ENCODE measurements at places on chromosomes 12 and 14.

DNA sequence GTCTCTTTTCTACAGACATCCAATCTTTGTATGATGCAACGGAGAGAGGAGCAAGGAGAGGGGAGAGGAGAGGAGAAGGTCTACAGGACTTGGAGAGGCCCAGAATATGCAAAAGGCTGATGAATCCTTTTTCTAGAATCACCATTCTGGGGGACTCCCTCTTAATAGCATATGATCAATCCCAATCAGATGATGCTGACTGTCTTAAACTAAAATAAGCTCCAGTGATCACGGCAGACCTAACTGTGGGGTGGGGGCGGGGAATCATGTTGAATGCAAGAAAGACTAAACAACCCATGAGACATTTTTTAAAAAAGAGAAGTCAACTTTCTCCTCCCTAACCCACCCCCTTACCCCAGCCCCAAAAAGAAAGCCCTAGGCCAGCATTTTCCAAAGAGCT is 33.4 kb downstream of the BTBD7 start:
- DNase-seq, result no peak

DNA sequence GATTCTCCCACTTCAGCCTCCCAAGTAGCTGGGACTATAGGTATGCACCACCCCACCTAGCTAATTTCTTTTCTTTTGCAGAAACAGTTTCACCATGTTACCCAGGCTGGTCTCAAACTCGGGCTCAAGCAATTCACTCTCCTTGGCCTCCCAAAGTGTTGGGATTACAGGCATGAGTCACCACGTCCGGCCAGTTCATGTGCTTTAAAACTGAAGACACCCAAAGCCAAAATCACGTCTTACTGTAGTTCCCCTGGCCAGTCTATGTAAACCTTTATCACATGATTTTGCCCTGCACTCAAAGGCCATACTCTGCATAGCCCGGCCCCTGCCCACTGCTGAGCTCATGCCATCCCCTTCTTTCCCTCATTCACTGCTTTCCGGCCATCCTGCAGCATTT is 4.5 kb downstream of the ALKBH2 start:
- DNase-seq, result no peak

DNA sequence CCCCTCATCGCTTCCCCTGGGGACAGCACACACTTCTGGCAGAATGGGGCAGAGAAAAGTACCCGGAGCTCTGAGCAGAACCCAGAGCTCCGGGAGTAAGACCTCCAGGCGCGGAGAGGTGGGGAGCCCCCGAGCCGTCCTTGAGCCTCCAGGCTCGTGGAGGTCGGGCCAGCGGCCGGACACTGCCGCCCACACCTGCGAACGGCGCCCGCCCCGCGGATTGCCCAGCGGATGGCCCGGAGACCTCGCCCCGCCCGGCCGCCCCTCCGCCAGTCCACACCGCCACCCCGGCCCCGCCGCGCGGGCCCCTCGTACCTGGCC is 344 bp downstream of the SPTLC2 start:
- no peak for DNase-seq

- DNase-seq, result no peak
Observed at GRCh38 chr12:58926586-58926985, 6.3 kb upstream of the LRIG3 start.

- DNase-seq, result no peak
Observed at GRCh38 chr12:115504306-115505290, 772.9 kb downstream of the MED13L start.

- no peak for DNase-seq
Observed at GRCh38 chr12:93950311-93950710, 198.1 kb upstream of the PLXNC1 start.

GRCh38 chr12:128687851-128688250 is 135.9 kb downstream of the SLC15A4 start:
- no peak for DNase-seq

DNA sequence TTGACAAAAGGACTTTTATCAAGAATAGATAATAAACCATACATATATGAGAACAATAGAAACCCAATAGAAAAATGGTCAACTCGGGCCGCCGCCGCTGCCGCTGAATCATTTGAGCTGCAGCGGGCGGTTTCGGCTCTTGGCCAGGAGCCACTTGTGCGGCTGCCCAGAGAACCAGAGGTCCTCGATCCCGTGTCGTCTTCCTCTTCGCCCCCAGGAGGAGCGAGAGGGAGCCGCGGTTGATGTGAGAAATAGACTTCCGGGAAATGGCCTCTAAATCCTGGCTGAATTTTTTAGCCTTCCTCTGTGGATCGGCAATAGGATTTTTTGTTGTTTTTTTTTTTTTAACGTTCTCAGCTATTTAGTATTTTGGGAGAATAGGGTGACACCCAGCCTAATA is 44.8 kb downstream of the CPSF6 start:
- peak; percentile 63 for DNase-seq

GRCh38 chr12:123152833-123153232 is 1.9 kb upstream of the PITPNM2 start:
- DNase-seq, result no peak

DNA sequence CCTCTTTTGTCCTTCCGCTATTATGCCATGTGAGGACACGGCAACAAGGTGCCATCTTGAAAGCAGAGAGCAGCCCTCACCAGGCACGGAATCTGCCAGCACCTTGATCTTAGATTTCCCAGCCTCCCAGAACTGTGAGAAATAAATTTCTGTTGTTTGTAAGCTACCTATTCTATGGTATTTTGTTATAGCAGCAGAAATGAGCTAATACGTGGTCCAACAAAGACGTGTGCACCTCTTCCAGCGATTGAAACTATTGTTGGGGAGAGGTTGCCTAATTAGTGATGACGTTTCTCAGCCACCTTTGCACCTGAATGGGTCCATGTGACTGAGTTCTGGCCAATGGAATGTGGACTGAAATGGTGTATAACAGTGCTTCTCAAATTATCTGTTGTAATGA is 2.3 kb upstream of the SNAPC1 start:
- no peak for DNase-seq

GRCh38 chr14:105878125-105878524 is 351.7 kb downstream of the TMEM121 start:
- DNase-seq, result no peak

GRCh38 chr12:111368291-111368787 is 556 bp downstream of the PHETA1 start:
- no peak for DNase-seq

DNA sequence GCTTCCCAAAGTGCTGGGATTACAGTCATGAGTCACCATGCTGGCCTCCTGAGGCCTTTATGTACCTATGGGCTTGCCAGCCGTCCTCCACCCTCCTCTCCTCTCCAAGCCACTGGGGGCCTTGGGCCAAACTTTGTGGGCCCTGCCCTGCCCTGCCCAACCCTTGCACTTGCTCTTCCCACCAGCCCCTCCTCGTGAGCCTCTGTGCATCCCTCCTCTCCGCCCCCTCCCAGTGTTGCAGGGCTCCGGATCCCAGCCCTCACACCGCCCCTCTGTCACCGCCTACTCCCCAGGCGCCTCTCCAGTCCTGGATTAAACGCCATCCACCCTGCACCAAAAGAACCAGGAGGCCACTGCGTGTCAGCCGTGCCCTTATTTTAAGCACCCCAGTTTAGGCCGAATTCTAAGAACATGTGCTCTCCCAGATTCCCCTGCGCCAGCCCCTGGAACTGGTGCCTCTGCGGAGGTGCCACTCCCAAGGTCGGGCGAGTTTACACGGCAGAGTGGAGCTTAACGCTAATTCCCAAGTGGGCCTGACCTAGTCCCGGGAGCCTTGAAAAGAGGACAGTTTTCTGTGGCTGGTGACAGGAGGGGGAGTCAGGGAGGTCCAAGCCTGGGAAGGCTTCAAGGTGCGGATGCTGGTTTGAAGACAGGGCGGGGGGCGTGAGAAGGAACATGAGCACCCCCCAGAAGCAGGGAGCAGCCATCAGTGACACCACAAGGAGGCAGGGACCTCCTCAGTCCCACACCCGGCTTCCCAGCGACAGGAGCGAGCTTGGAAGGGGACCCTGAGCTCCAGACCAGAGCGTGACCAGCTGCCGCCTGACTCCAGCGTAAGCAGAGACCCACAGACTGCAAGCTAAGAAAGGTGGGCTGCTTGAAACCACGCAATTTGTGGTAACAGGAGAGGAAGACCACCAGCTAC is 21.2 kb upstream of the CDCA4 start:
- no peak for DNase-seq

DNA sequence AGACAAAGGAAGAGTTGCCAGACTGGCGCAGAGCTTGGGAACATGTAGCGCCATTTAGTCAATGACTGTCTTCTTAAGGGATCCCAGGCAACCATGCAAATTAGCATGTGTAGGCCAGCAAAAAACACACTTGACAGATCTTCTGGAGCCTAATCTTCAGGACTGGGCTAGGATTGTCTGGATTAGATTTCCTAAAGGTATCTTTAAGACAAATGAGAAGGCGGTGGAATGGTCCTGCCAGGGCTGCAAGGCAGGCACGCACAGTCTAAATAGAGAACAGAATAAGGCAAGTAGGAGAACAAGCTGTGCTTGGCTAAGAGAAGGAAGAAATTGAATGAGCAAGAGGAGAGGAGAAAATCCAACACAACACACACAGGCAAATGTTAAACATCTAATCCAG is 80.0 kb downstream of the CIT start:
- DNase-seq, result no peak

GRCh38 chr12:75937486-75937885 is 94.1 kb downstream of the PHLDA1 start:
- DNase-seq, result no peak

DNA sequence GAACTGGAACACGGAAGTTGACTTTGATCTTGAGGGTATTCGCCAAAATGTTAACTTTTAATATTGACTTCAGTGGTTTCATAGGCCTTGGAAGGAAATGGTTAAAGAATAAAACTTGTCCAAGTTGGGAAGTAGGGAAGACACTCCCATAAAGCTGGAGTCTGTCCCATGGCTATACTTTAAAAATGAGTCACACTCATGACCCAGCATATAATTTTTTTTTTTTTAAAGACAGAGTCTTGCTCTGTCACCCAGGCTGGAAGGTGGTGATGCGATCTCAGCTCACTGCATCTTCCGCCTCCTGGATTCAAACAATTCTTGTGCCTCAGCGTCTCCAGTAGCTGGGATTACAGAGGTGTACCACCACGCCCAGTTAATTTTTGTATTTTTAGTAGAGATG is 19.6 kb downstream of the TMPRSS12 start:
- DNase-seq, result peak; percentile 29

DNA sequence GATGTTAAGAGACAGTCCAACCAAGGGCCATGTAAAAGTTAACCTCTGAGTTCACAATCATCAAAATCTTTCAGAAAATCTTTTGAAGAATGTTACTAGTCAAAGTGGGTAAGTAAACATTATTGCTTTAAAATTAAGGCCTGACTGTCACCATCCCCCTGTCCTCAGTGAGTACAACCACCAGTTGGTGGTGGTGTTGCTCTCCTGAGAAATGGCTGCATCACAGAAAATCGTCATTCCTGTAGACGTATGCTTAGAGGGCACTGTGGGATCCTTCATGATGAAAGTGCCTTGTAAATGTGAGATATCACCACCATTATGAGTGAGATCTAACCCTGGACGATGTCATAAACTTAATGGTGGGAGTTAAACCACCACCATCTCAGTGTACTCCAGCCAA is 451.2 kb downstream of the RPS29 start:
- DNase-seq, result no peak

DNA sequence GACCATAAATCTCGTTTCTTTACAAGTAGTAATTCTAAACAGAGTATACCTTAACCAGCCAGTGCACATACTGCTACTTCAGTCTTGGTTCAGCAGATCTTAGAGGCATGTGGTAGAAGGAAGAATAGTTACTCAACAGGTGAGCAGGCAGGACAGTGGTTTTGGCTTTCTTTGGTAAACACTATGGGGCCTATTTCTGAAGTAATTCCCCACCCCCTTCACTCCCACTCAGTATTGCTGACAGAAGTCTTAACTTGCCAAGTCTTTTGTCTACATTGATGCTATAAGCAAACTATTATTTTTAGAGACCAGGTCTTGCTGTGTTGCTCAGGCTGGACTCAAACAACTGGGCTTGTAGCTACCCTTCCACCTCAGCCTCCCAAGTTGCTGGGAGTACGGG is 68.5 kb downstream of the FBXO34 start:
- no peak for DNase-seq

GRCh38 chr14:24299255-24300191 is at the start of the genes DHRS1 and NOP9:
Gene DHRS1, minus strand, starts transcription at chr14:24299780. Its CDS starts 674 bp downstream, at chr14:24299106.
Gene NOP9, plus strand, starts transcription at chr14:24299850. Its CDS starts 105 bp downstream, at chr14:24299955.
- DNase-seq, result peak; percentile 46

DNA sequence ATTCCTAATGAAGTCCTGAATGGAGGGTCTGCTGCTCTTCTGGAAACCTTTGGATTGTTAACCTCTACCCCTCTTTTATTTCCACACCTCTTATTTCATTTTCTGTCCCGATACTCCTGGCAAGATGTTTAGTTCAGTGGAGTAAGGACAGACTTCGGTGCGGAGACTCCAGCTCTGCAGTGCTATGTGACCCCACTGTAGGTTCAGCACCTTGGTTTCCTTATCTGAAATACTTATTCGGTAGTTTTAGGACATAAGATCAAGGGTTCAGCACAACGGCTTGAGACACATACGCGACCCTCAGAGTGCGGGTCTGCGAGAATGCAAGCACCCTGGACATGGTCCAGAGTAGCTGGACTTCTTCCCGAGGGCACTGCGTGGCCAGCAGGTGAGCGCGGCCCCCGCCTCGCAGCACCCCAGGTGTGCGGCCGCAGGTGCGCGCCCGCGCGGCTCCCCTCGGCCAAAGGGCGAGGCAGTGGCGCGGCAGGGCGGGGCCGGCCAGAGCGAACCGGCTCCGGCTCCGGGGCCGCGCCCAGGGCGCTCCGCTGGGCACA is 465 bp upstream of the FGD4 start:
- DNase-seq, result no peak

DNA sequence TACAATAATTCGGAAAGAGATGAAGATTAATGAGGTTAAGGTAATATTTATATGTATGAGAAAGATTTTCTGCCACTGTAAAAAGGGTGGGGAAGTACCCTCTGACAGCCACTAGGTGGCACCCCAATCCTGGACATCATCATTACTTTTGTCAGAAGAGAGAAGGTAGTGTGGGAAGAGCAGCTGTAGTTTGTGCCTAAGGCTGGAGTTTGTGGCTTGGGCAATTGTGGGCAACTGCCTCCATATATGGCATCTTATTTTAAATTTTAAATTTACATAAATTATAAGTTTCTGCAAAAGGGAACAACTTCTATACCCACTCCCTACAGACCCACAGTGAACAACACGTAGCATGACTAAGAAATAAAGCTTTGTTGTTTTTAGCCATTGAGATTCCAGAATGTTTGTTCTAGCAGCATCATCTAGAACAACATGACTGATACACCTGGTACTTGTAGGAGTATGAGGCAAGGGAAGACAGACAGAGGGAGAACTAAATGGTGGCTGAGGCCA is 34.4 kb upstream of the SYCP3 start:
- DNase-seq, result peak; percentile 47

- DNase-seq, result no peak
Observed at GRCh38 chr14:94775091-94775870, 5.4 kb upstream of the GSC start.

DNA sequence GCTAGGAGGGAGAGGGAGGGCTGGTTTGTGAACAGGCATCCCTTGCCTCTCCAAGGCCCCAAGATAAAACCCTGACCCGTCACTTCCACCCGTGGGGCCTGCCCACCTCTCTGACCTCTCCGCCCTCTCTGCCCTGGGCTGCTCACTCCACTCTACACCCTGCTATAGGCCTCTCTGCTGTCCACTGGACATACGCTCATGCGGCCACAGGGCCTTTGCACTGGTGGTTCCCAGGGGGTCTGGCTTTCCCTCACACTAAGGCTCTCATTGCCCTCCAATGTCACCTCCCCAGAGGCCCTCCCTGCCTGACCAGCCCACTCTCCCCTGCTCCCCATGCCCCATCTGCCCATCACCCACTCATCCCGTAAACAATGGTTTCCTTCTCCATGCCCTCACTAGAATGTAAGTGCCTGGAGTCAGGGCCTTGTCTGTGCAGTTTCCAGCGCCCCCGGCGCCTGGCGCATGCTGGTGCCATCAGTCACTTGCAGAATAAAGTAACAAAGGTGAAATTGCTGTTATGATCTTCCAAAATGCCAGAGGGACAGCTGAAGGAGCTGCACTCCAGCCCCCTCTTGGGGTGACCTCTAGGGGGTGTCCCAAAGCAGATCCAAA is 73.6 kb downstream of the RFLNA start:
- DNase-seq, result no peak
